Renal pelvis (tissue), 12 donors: ENCODE measurements at places on chromosomes 13 and 19. TPM values are rescaled to one million over a fixed set of nuclear protein-coding genes. Genes with fewer than 3 reads are reported as not detected.

The CYSLTR2 gene
- polyA plus RNA-seq = 0.16 TPM

The ZNF154 gene
- polyA plus RNA-seq = 23.9 TPM

The UBE2L5 gene
- 0.65 TPM for polyA plus RNA-seq

The LAIR1 gene
- 4.3 TPM for polyA plus RNA-seq

The IGFL3 gene
- not detected for polyA plus RNA-seq

The SHISA7 gene
- polyA plus RNA-seq = 0.26 TPM

The KLK11 gene
- polyA plus RNA-seq = not detected

The RNF113B gene
- not detected for polyA plus RNA-seq

The SYNGR4 gene
- polyA plus RNA-seq = 0.88 TPM

The FCER2 gene
- polyA plus RNA-seq = not detected

The SDHAF1 gene
- polyA plus RNA-seq = 17.4 TPM

The ZNF599 gene
- polyA plus RNA-seq = 14.1 TPM

The AMH gene
- 3.5 TPM for polyA plus RNA-seq

The ONECUT3 gene
- polyA plus RNA-seq = 0.04 TPM

The OR4F17 gene
- polyA plus RNA-seq = not detected

The STAP2 gene
- polyA plus RNA-seq = 33.7 TPM

The SRRM5 gene
- polyA plus RNA-seq = 1.8 TPM

The PSPN gene
- 3.0 TPM for polyA plus RNA-seq

The RAB3A gene
- 5.2 TPM for polyA plus RNA-seq

The C3 gene
- 20.1 TPM for polyA plus RNA-seq

The SBK2 gene
- polyA plus RNA-seq = 0.99 TPM

The IGFL2 gene
- polyA plus RNA-seq = not detected

The IRS2 gene
- 12.0 TPM for polyA plus RNA-seq

The PRKCG gene
- 0.67 TPM for polyA plus RNA-seq

The ERICH6B gene
- 3.0 TPM for polyA plus RNA-seq

The CGB2 gene
- polyA plus RNA-seq = not detected
